GM23338 (cell line): ENCODE measurements at places on chromosomes 1 and 21. TPM values are rescaled to one million over a fixed set of nuclear protein-coding genes. Genes with fewer than 3 reads are reported as not detected.
A peak's percentile ranks its signal among the peaks of the same experiment; 100 is the strongest.

DNA sequence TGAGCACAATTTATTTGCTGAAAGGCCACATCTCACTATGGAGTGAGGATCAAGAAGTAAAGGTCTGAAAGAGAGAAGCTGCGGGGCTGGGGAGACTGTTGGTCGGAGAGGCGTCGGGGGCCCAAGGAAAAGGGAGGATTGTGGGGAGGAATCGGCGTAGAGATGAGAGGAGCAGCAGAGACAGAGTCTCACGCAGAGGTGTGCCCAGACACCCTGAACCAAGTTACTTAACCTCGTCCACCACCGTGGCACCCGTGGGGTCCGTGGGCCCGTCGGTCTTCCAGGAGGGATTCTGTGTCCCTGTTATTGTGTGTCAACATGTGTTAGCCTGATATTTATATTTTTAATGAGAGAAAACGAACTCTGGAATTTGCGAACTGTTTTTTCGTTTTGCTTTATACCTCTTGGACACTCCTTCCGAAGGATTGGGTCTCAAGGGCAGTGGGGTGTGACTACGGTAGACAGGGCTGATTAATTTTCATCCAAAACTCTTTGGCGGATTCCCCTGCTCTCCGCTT lies 3.8 kb upstream of the NBPF1 start:
- H3K27ac ChIP-seq: peak overlapping the region; percentile 51; the same call in 1 of the 2 replicates
- H3K27me3 ChIP-seq: peaks cover 32% of the 10 kb centered on the region

Gene C1orf53
- 2.7 TPM in 1 of 2 replicates, not detected in the other for total RNA-seq

Gene CNR2
- total RNA-seq: not detected in 2 replicates

- no peak for DNase-seq
- H3K27me3 ChIP-seq: peaks cover 3% of the 10 kb centered on the region; the same call in 1 of the 2 replicates
- no peaks in the 10 kb centered on the region for H3K36me3 ChIP-seq
- H3K4me3 ChIP-seq: peak overlapping the region; percentile 85
- H3K27ac ChIP-seq: no peak overlapping the region
These were observed 885 bp downstream of the AHCYL1 start for GRCh38 chr1:109985247-109986053.

Gene IBA57
- 7.3 and 10.3 TPM in 2 replicates for total RNA-seq

Gene CHIA
- total RNA-seq: not detected in 2 replicates

Gene DEPDC1
- total RNA-seq: 42.9 and 47.0 TPM in 2 replicates

- H3K4me1 ChIP-seq: peaks cover 57% of the 10 kb centered on the region
- H3K4me3 ChIP-seq: no peak overlapping the region
- H3K36me3 ChIP-seq: no peaks in the 10 kb centered on the region
- H3K27ac ChIP-seq: no peak overlapping the region
These were observed 22.6 kb upstream of the A3GALT2 start for GRCh38 chr1:33343539-33343938.

DNA sequence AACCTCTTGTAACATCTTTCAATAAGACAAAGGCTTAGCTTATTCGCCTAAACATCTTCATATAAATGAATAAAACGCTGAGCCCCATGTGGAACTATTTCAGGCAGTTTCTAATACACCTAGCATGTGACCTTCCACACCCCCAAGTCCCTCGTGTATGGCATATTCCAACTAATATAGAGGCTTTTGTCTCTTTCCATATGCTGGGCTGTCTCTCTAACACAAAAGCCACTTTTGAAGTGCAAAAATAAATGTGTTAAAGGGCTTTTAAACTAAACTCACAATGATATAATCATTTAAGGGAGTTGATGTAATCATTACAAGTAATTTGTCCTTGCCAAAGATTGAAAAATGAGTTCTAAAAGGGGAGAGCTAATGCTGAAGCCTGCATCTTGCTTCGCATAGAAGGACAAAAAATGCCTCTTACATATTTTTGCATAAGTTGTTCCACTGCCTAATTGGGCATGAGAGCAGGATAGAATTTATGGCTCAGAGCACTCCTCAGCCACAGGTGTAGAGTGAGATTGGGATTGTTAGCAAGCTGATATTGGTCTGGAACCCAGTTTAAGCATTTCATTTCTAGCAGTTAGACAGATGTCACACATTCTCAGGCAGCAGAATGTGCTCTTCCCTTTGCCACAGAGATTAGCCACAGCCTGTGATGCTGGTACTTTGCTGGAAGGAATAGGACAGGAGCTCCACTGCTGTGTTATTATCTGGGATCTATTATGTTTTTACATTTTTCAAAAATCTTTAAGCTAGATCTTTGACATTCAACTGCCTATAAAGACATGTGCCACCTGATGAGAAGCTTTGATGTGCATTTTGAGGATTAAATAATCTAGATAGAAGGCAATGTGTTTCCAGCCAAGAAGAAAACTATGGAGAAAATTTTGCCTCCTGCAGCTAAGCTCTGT lies 1044.4 kb downstream of the ADGRL2 start:
- no peaks in the 10 kb centered on the region for H3K36me3 ChIP-seq
- no peak for DNase-seq
- H3K4me1 ChIP-seq: peaks cover 54% of the 10 kb centered on the region
- no peak overlapping the region for H3K4me3 ChIP-seq
- H3K27ac ChIP-seq: peak overlapping the region; percentile 39; the same call in 1 of the 2 replicates

DNA sequence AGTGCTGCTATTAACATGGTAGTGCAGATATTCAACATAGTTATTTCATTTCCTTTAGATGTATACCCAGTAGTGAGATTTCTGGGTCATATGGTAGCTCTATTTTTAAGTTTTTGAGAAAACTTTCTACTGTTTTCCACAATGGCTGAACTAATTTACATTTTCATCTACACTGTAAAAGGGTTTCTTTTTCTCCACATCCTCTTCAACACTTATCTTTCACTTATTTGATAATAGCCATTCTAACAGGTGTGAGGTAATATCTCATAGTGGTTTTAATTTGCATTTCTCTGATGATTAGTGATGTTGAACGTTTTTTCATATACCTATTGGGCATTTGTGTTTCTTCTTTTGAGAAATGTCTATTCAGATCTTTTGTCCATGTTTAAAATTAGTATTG lies 149.8 kb downstream of the PDE4B start:
- no peaks in the 10 kb centered on the region for H3K27me3 ChIP-seq
- no peak overlapping the region for H3K4me3 ChIP-seq
- H3K4me1 ChIP-seq: no peaks in the 10 kb centered on the region
- no peak for DNase-seq
- no peaks in the 10 kb centered on the region for H3K36me3 ChIP-seq
